ENCODE measurements at places on chromosomes 7 and 10. TPM values are rescaled to one million over a fixed set of nuclear protein-coding genes. Genes with fewer than 3 reads are reported as not detected.

SHOC2 gene
- polyA plus RNA-seq = 8.0 TPM

PLA2G12B gene
- 7.7 TPM for polyA plus RNA-seq

EBLN1 gene
- polyA plus RNA-seq = not detected

GFRA1 gene
- not detected for polyA plus RNA-seq

MRPL32 gene
- polyA plus RNA-seq = 28.9 TPM

Data from HepG2 (cell line).